ENCODE measurements at places on chromosomes 2 and 18.

GRCh38 chr18:59575995-59576394 is 121.2 kb downstream of the CCBE1 start:
- no peak for DNase-seq

GRCh38 chr2:236763857-236764256 is 194.2 kb downstream of the ACKR3 start:
- DNase-seq: no peak

DNA sequence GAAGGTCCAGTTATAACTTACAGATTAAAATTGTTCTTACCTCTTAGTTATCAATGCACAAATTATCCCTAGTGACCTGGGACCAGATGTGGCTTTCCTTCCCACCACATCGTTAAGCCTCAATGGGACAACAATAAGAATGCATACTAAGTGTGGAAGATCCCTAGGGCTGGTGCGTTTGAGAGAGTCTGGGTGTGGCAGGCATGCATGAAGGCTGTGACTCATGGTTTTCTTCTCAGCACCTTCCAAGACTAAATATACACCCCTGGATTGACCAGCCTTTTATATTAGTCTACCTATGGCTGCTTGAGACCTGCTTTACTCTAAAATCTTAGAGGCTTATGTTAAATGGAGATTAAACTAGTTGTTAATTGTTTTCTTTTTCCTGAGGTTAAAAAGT is 261.7 kb upstream of the SLC14A2 start:
- no peak for DNase-seq

GRCh38 chr18:27541293-27541692 is 356.2 kb upstream of the CHST9 start:
- DNase-seq: no peak

- DNase-seq: no peak
Observed at GRCh38 chr2:192513575-192513974, 318.8 kb upstream of the TMEFF2 start.

DNA sequence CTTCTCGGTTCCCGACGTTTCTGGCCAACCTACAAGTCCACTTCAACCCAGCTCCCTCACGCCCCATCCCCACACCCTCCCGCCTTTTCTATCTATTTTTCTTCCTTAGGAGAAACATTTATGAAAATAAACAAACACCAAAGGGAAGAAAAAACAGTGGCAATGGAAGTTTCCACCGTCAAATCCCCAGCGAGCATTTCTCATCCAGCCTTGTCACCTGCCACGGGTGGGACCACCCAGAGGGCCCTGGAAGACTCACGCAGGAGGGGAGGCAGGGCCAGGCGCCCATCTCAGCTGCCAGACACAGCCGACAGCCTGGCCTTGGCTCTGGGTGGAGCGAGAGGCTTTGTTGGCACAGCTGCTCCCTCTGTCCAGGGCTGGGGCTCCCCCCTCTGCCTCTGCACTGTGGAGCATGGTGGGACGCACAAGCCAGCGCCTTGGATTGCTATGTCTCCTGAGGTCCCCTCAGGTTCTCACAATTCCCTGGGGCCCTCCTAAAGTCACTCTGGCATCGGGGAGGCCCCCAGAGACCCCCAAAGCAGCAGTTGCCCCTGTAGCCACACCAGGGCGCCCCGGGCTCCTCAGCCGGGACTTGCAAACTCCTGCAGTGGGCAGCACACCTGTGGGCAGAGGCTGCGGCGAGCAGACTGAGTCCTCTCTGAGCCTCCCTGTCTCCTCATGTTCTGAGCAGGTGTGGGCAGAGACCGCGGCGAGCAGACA is 395.7 kb upstream of the SALL3 start:
- DNase-seq: no peak

DNA sequence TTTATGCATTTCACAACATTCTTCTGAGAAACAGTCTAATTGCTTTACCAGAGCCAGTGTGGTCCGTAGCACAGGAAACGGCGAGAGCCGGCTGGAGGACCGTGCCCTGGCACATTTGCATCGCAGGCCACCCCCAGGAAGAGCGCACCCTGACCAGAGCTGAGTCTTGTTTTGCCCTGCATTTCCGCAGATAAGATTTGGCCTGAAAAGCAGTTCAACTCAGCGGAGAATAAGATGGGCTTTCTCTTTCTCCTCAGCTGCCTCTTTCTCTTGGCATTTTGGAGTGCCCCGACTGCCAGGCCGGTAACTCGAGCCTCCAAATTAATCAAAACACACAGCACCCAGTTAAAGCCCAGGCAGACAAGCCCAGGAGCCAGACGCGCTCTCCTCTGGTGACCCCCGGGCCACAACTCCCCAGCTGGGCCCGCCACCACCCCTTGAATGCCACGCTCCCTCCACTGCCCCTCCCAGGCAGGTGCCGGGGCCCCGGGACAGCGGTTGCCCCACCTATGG is 464 bp downstream of the COL4A4 start:
- no peak for DNase-seq
